ENCODE measurements at places on chromosomes 13 and 19.

- DNase-seq = peak; percentile 20
Measured at GRCh38 chr19:53870485-53870844, 2.8 kb downstream of the MYADM start.

DNA sequence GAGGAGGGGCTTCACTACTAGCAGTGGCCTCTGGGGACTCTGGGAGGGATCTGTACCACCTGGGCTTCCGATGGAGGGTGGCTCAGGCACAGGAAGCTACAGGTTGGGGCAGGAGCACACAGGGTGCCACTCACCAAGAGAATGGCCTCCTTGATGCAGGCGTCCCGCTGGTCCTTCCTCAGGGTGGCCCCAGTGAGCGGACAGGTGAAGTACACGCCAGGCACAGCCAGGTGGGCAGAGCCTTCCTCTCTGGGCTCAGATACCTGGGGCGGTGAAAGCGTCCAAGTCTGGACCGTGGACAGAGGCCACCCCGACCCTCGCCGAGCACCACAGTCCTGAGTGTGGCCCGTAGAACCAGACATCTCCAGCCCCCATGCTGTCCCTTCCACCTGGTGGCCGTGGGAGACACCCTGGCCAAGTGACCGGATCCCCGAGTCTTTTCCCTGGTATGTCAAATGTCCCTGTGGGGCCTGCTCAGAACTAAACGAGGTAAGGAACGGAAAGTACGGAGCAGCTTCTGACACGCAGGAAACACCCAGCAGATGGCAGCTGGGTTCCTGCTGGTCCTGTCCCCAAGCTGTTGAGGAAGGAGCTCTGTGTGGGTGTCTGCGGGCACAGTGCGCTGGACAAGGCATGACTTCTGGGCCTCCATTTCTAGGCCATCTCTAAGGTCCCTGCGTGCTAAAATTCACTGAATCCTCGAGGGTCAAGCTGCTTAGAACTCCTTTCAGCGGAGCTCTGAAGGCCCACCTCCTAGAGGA, 5.2 kb downstream of the UBXN6 start:
- DNase-seq = no peak

GRCh38 chr13:71605744-71606143, 261.3 kb downstream of the DACH1 start:
- DNase-seq = no peak

DNA sequence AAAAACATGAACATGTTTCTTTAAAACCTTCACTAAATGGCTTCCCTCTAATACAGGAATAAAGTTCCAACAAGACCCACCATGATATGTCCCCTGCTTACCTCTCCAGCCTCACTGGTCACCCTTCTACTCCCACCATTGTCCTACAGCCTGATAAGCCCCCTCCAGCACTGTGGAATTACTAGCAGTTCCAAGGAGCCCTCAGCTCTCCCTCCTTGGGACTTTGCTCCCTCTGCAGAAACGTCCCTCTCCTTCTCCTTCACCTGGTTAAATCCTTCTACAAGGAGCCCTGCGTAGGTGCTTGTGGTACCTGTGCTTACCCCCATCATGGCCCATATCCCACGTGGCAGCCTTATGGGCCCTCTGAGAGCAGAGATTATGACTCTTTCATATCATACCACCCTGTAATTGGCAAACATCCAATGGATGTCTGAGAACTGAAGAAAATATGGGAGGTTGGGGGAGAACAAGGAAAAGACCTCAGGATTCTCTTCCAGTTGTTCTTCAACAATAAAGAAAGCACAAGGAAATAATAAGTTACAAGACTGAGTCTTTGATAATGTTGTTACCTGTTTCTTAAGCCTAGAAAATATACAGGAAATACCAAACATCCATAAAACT, 26.1 kb upstream of the DOCK9 start:
- DNase-seq = no peak

DNA sequence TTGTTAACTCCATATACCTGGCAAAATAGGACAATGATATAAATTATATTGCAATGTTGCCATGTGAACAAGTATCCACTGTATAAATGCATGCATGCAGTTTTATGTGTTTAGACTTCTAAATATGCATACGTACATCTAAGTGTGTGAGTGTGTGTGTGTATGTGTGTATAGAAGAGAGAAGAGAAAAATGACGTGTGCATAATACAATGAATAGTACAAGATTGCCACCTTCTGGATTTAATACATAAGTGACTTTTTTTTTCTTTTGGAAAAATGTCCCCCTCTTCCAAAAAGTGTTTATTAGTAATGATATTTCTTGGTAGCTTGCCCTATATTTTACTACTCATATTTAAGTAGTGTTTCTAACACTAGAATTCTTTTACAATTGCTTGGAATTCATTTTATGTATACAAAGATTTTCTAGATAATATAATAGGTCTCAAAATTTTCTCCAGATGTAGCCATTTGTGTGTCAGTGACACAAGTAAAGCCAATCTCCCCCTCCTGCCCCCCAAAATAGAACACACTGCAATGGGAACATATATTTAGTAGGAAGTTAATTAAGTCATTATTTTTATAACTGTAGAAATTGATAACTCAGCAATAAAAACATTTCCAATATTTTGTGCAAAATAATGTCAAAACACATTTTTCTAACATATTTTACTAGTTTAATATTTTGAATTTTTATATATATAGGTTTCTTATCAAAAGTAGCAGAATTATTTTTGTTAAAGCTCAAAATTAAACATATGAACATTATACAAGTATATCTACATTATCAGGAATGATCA, 783.3 kb upstream of the ATXN8OS start:
- peak; percentile 28 for DNase-seq

DNA sequence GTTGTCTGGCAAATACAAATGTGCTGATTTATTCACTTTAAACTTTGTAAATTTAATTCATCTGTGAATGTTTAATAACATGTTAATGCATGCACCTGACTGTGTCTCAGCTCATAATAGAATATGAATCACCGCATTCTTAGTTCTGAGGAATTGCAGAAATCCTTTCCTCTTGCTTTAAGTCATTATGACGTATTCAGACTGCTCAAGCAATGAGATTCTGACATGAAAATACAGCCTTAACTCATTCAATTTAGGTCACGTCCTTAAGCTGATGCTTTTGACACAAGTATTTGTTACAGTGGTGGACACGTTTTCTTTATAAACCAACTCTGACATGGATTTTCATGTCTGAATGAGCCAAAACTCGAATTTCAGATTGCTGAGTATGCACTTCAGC, 541.0 kb upstream of the KLF12 start:
- DNase-seq = peak; percentile 80

GRCh38 chr19:14477418-14478112, 2.4 kb upstream of the PTGER1 start:
- peak; percentile 73 for DNase-seq

- DNase-seq = no peak
Measured at GRCh38 chr13:44543369-44543768, 32.8 kb downstream of the TSC22D1 start.

- DNase-seq = no peak
Measured at GRCh38 chr19:18310118-18310909, 12.6 kb downstream of the LSM4 start.

GRCh38 chr13:59715611-59716010, 448.1 kb downstream of the DIAPH3 start:
- DNase-seq = no peak

DNA sequence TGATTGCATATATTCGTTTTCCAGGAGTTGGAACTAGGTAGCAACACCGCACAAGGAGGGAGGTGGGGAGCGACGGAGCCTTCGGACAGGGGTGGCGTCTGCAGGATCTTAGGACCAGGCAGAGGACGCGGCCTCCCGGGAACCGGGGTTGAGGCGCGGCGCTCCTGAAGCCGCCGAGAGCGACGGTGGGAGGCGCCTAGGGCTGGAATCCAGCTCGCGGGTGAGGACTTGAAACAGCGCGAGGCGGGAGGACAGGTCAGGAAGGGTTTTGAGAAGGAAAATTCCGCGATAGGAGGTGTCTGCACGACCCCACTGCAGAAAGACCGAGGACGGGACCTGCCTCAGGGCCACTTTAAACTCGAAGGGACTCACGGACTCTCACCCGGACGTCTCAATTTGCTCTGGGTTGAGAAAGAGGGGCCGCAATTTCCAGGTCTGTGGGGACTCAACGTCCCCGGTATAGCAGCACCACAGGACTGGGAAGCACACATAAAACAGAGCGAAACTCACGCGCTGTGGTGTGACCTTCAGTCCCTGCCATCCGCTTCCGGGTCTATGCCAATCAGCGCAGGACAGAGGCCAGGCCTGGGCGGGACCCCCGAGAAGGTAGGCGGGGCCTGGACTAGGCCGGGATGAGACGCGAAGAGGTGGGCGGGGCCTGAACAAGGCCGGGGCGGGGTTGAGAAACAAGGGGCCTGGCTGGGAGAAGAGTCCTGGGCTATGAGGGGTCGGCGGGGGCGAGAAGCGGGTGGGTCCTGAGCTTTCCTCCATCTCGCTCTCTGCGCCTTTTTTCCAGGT, at the start of gene ZNF320:
Gene ZNF320 (minus strand): TSS at position 498 of the 798 bp plus-strand sequence. CDS start 7,380 bp downstream, outside the sequence.
- peak; percentile 89 for DNase-seq

DNA sequence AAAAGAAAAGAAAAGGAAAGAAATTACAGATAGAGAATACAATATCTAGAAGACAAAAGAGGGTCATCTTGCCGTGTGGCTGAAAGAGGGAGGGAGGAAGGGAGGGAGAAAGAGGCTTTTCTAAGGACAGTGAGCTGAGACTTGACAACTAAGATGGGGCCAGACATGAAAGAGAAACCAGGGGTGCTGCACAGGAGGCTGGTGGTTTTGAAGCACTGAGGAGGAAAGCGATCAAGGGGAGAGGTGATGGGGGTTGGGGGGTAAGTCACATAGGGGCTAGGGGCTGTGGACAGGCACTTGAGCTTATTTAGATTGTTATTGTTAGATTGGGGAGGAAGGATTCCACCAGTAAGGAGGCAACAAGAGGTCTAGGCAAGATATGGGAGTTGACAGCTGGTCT, 17.3 kb downstream of the PNPLA6 start:
- DNase-seq = no peak

DNA sequence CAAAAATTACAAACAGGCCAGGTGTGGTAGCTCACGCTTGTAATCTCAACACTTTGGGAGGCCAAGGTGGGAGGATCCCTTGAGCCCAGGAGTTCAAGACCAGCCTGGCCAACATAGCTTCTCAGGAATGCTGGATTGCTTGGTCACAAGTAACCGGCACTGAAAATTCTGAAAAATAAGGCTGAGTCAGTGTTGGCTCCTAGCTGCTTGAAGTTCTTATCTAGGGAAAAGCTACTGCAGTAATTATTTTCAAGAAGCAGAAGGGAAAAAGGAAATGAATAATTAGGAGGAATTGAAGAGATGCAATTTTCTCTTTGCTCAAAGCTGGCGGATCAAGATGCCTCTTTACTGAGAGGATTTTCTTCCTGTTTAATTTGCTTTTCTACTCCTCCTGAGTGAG, 75.0 kb upstream of the GTF3A start:
- no peak for DNase-seq

DNA sequence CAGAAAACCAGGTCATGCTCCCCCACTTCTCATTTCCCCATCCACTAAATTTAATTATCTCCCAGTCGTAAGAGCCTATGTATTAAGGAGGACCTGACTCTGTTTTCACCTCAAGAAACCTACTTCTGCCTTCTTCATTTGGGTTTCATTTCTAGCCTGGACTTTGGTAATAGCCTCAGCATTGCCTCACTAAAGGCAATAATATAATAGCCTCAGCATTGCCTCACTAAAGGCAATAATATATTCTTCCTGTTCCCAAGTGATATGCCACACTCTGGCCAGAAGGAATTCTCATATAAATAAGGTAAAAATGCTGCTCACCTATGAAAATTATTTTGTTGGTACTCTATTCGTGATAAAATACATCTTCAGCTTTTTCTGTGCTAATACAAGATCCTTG, 993.9 kb downstream of the EFNB2 start:
- DNase-seq = no peak

DNA sequence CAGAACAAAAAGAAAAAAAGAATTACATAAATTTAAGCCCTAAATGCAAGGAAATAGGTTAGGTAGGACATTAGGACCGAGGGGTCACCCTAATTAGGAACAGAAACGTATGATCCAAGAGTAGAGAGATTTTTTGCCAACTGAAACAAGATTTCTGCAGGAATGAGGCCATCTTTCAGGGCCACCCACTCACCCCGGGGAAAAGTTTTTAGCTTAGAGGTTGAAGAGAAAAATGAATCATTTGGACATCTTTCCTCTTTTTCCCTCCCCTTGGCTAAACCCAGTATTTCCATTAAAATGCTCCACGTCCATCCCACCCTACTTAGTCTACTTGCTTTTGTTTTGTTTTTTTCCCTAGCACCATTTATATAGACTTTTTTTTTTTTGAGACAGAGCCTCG, 10.6 kb upstream of the PNMA8A start:
- DNase-seq = peak; percentile 35

GRCh38 chr13:64819081-64819480, 2411.1 kb downstream of the PCDH9 start:
- peak; percentile 30 for DNase-seq

DNA sequence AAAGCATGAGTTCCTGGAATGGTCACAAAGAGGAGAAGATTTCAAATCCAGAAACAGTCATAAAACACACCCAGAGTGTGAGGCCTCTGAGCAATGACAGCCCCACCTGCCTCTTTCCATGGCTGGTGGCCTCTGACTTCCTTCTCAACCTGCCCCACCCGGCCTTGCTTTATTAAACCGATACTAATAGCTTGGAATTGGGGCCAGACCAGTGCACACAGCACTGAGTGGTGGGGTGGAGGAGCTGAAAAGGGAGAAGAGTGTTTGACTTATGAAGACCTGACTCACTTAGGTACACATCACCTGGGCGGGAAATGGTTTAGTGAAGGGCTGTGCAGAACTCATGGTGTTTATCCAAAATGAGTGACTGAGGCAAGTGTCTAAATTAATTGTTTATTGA, 20.7 kb upstream of the CEACAM6 start:
- no peak for DNase-seq

DNA sequence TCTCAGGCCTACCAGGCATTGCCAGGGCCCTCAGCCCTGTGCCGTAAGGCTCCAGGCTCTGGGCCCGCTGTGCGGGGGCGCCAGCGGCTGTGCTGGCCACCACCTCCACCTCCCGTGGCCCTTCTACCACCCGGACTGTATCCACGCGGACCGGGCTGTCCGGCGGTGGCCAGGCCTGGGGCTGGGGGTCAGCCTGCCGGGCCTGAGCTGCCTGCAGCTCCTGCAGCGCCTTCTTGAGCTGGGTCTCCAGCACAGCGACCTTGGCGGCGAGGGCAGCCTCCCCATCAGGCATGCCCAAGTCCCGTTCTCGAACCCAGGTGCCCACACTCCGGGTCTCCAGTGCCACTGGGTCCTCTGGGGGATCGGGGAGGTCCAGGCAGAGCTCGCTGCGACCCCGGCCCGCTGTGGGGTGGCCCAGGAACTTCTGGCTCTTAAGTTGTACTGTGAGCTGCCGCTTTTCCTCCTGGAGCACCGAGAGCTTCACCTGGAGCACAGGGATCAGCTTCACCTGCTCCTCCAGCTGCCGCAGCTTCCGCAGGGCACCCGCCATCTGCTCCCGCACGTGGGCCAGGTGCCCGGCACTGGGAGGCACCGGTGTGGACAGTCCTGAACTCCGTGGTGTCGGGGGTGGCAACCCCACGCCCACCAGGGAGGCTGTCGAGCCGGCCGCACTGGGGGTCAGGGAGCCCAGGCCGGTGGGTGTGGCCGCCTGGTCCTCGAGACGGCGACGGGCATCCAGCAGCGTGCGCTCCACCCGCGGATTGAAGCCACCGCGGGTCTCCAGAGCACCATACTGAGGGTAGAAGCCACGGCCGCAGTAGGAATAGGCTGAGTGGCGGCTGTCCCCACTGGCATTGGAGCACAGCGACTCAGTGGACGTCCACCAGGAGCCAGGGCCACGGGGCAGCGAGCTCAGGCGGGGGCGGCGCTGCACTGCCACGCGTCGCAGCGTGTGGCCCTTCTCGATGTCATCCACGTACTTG, 4.1 kb downstream of the KANK2 start:
- no peak for DNase-seq
